Pancreas (tissue), 10 donors: ENCODE measurements at places on chromosomes 1 and 21.

GRCh38 chr21:44989537-44989886 lies 49.7 kb downstream of the SLX9 start:
- H3K4me1 ChIP-seq = no peaks in the 10 kb centered on the region
- no peak overlapping the region for H3K27ac ChIP-seq

- no peak overlapping the region for H3K27ac ChIP-seq
- no peaks in the 10 kb centered on the region for H3K36me3 ChIP-seq
- peak overlapping the region; percentile 7 for H3K4me3 ChIP-seq
- H3K4me1 ChIP-seq = no peaks in the 10 kb centered on the region
- no peaks in the 10 kb centered on the region for H3K27me3 ChIP-seq
These were observed 19.3 kb upstream of the SAMD11 start for GRCh38 chr1:904310-904950.

GRCh38 chr1:180250883-180251509 lies 20.9 kb downstream of the LHX4 start:
- no peak overlapping the region for H3K4me3 ChIP-seq
- H3K27ac ChIP-seq = no peak overlapping the region
- H3K36me3 ChIP-seq = no peaks in the 10 kb centered on the region
- no peaks in the 10 kb centered on the region for H3K27me3 ChIP-seq
- DNase-seq = peak; percentile 49
- no peaks in the 10 kb centered on the region for H3K4me1 ChIP-seq

GRCh38 chr1:96090134-96090533 lies 631.5 kb upstream of the PTBP2 start:
- no peaks in the 10 kb centered on the region for H3K36me3 ChIP-seq
- no peak overlapping the region for H3K4me3 ChIP-seq
- H3K4me1 ChIP-seq = no peaks in the 10 kb centered on the region
- no peaks in the 10 kb centered on the region for H3K27me3 ChIP-seq
- H3K27ac ChIP-seq = no peak overlapping the region

DNA sequence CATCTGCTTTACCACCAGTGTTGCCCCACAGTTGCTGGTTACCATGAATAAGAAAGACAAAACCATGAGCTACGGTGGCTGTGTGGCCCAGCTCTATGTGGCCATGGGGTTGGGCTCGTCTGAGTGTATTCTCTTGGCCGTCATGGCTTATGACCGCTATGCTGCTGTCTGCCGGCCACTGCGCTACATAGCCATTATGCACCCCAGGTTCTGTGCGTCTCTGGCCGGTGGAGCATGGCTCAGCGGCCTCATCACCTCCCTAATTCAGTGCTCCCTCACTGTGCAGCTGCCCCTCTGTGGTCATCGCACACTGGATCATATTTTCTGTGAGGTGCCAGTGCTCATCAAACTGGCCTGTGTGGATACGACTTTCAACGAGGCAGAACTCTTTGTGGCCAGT lies 14.0 kb downstream of the OR2G6 start:
- H3K4me3 ChIP-seq = no peak overlapping the region
- H3K27me3 ChIP-seq = no peaks in the 10 kb centered on the region
- H3K4me1 ChIP-seq = no peaks in the 10 kb centered on the region
